ENCODE measurements at places on chromosomes 12 and 14.

DNA sequence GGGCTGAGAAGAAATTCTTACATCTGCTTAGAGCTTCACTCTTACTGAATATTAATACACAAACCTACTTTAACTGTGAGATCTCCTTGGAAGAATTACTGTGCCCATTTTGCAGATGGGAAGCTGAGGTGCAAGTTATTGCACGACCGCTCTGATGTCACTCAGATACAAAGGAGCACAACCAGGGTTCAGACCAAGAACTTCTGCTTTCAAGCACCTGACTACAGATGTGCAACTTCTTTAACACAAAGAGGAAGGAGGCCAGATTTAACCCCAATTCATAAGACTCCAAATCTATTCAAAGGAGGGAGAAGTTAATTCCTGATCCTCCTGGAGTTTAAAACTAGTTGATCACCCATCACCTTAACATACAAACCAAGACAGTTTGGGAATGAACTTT is 232.6 kb downstream of the VRK1 start:
- no peak for DNase-seq

DNA sequence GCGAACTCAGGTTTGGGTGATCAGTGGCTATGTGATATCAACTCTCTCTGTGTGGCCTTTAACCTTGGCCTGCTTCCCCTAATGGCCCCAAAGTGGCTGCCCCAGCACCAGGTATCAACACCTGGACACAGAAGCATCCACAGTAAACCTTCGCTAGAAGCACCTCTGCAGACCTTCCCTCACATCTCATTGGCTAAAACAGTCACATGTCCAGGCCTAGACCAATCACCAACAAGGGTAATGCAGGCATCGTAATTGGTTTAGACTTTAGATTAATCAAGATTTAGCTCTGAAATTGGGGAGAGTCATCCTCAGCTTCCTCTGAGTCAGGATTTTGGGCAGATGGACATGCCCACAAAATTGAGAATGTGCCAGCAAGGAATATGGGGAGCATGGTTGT is 92.5 kb upstream of the MYL2 start:
- no peak for DNase-seq

- no peak for DNase-seq
Observed at GRCh38 chr12:104566244-104566993, 109.7 kb downstream of the CHST11 start.

DNA sequence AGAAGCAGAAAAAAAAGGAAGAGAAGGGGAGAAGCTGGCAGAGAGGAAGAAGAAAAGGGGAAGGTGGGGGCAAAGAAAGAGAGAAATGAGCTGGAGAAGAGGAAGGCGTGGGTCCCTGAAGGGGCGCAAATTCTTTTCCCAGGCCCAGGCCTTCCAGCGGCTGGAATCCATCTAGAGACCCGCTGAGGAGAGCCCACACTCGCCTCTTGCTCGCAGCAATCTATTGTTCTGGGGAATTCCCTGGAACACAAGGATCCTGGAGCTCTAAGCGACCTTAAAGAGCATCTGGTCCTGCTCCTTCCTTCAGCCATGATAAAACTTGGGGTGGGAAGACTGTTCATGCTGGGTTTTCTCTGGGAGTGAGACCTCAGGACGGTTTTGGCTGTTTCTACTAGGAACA is 41.2 kb upstream of the FKBP4 start:
- DNase-seq, result no peak

DNA sequence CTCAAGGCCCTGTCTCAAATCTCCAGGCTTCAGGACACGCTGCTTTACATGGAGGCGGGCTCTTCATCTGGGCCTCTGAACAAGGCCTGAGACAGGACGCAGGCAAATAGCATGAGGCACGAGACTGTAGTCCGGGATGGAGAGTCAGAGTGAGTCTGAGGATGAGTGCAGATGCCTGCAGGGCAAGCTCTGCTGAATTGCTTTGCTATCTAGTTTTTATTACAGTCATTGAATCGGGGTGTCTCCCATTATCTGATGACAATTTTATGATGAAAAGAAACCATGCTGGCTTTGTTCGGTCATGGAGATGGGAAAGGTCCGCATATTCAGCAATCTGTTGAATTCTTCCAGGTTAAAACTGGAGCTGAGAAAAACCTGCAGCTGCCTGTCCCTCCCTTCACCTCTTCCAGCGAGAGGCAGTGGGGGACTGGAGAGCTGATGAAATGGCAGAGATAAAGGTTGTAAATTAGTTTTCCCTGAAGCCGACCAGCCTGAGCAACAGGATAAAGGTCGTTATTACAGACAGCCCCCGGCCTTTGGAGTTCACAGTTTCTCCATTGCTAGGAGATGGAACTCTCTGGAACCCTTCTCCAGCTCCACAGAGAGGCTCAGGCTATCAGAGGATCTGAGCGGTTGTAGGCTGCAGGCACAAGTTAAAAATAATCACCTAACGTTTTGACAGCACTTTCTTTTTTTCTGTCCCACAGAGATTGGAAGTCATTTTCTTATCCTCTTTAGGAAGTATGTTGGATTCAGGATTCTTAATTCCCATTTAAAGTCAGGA is 1.3 kb upstream of the ADGRD1 start:
- DNase-seq, result no peak

GRCh38 chr12:885701-886100 is 63.8 kb downstream of the RAD52 start:
- no peak for DNase-seq

- no peak for DNase-seq
Observed at GRCh38 chr12:57093415-57094207, 4.7 kb downstream of the NAB2 start.

- DNase-seq, result peak; percentile 12
Observed at GRCh38 chr14:42110167-42110566, 503.5 kb downstream of the LRFN5 start.

- peak; percentile 83 for DNase-seq
Observed at GRCh38 chr12:122072031-122072970, 6.3 kb upstream of the MLXIP start.

DNA sequence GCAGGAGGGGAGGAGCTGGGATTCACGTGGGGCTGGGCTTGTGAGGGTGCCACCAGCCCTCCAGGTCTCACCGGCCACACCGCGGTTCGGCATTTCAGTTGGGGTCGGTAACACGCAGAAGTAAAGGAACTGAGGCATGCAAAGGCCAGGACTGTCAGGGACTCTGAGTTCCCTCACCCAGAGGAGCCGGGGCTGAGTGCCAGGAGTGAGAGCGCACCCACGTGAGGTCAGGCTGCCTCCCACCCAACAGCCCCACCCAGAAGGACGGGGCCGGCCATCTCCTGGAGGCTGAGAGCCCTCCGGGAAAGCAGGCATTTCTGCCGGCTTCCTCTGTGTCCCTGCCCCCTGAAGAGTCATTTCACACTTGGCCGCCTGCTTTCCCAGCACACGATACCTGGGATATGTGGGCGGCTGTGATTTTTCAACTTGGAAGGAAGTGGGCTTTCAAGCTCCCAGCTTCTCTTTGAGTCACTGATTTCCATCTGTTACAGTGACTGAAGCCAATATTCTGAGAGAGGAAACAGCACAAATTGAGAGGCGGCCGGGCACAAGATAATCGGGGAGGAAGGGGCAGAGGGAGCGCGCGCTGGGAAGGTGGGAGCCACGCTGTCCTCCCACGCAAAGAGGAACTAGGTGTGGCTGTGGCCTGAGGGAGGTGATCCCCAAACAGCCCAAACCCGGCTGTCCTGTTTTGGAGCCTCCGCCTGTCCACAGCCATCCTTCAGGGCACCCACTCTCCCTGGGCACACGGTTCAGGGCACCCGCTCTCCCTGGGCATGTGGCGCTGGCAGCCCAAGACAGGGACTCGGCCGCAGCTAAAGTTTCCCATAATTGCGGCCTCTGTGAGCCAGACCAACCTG is 19.0 kb downstream of the GALNT9 start:
- DNase-seq, result no peak

GRCh38 chr12:95096378-95096777 is 23.0 kb upstream of the NR2C1 start:
- no peak for DNase-seq

DNA sequence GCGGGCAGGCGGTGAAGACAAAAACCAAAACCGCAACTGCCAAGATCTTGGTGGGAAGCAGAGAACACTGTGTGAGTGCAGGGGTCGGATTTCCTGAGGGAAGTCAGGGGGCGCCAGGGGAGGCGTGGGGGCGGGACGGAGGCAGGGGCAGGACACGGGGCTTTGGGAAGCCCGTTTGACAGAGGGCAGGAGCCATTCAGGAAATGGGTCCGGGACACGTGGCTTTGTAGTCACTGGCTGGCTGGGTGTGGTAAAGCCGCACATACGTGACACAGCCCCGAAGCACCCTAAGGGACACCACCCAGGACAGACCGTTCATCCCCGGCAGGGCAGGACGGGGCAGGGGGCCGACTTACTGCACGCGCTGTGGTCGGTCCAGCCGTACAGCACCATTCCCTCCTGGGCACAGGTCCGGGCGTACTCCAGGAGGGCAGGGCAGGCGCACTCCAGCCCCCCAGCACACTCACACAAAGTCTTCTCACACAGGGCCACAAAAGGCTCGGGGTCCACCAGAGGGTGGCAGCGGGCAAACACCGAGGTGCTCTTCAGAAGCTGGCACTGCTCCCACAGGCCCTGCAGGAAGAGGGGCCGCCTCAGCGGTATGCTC is 49.4 kb downstream of the VWF start:
- DNase-seq, result no peak

DNA sequence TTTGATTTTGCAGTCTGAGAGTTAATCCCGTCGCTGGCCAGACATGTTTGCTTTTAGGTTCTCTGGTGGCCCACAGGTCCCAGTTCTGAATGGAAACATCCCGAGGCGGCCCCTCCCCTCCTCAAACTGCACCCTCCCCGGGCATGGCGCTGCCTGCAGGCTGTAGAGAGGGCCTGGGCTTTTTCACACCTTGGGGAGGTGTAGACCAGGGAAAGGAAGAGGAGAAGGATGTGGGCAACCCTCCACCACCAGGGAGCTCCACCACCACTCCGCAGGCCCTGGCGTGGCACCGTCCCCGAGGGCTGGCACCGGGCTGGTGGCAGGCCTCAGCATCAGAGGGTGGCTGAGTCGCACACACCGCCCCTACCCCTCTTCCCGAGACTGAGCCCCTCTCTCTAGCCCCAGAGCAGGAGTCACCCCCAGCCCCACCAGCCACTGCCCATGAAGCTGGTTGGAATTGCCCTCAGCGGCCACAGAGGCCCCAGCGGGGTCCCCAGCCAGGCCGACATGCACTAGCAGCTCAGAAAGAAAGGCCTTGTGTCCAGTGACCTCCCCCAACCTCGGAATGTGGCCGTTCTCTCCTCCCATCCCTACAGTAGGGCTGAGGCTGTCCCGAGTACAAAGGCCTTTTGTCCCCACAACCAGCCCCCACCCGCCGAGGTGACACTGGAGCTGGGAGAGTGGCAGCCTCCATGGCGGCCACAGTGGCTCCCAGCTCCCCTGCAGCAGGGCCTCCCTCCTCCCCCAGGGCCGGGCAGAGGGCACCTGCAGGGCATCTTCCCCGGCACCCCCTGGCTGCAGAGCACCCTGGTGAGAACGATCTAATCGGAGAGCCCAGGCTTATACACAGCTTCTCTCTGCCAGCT is 23.5 kb upstream of the INF2 start:
- no peak for DNase-seq

DNA sequence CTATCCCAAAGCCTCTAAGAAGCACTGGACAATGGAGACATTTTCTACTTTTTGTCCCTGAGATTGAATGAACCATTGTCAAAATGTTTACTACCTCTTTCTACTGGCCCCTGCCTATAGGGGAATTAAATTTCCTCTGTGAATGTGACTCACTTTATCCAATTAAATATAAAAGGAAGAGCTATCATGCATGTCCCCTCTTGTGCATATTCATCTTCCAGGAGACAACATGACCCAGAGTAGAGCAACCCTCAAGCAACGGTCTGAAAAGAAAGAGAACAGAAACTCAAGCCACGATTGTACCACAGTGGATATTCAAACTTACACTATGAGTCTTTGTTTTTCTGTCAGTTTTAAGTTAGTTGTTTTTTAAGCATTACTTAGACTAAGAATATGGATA is 938.4 kb upstream of the ATXN7L3B start:
- no peak for DNase-seq

GRCh38 chr12:88468581-88468980 is 111.7 kb downstream of the KITLG start:
- no peak for DNase-seq

GRCh38 chr14:99603471-99604277 is at the start of gene CCDC85C:
TSS of gene CCDC85C (minus strand) at chr14:99604207. CDS start at chr14:99603959, 248 bp downstream.
- no peak for DNase-seq

DNA sequence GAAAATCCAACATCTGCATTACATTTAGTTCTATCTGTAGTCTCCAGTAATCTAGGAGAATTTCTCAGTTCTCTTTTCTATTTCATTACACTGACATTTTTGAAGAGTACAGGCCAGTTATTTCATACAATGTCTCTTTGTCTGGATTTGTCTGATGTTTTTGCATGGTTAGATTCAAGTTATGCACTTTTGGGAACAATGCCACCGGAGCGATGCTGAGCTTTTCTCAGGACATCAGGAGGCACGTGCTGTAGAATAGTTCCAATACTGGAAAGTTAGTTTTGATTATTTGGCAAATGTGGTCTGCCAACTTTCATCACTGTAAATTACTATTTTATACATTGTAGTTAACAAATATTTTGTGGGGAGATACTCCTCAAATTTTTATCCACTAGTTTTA is 43.1 kb downstream of the ALDH1L2 start:
- DNase-seq, result no peak

GRCh38 chr14:89393222-89393745 is 23.7 kb downstream of the FOXN3 start:
- DNase-seq, result no peak

GRCh38 chr12:88062474-88062873 is 33.3 kb upstream of the C12orf50 start:
- no peak for DNase-seq

GRCh38 chr12:3252450-3252891 is 175.3 kb downstream of the TSPAN9 start:
- DNase-seq, result no peak

- peak; percentile 83 for DNase-seq
Observed at GRCh38 chr14:50846226-50846880, 15.4 kb upstream of the NIN start.

- DNase-seq, result no peak
Observed at GRCh38 chr12:96409731-96410130, 9.5 kb upstream of the CDK17 start.

Data from AG04449 (cell line).